Stimulated activated CD4-positive, alpha-beta T cell treated with anti-CD3 and anti-CD28 coated beads, Interleukin-12 subunit alpha, Interleukin-12 subunit beta, amount 100 ng/mL, for 24 hours (primary cell): ENCODE measurements at places on chromosomes 6 and 20.

DNA sequence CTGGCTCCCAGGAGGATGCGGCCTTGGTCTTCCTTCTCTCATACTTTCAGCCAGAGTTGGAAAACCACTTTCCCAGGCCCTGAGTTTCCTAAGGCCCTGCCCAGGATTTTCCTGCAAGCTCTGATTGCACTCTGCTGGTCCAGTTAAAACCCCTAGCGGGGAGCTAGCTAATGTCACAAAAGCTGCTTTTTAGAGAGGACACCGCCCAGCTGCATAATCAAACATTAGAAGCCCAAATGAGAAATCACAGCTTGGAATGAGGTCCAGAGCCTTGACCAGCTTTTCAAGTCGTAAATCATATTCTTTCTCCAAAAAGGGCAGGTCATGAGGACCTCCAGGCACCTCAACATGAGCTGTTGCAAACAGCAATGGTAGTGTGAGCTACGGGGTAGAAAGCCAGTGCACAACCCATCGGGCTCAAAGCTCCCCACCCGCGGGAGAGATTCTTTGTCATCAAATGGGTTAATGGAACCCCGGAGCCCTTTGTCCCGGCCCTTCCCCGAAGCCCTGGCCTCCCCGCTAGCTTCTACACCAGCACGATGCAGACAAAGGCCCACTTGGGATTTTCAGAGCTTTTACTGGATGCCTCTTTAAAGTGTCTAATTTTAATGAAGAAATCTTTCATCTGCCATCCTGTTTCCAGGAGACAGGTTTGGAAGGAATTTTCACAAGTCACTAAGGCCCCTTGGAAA lies 134.0 kb downstream of the SCML4 start:
- no peak for DNase-seq

DNA sequence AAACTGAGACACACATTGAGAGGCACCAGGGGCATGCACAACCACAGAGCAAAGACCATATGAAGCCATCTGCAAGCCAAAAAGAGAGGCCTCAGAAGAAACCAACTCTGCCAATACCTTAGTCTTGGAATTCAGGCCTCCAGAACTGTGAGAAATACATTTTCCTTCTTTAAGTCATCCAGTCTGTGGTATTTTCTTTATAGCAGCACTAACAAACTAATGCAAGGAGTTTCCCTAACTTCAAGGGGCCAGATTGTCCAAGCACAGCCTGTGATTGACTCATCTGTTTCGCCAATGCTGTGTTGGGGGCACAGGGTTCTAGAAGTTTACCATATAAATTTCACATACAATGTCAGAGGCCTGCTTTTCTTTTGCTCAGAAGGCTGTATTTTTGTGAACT lies 364.6 kb downstream of the GJA1 start:
- DNase-seq, result no peak

- DNase-seq, result no peak
These were observed 23.8 kb upstream of the POLR1H start for GRCh38 chr6:30037182-30037788.

DNA sequence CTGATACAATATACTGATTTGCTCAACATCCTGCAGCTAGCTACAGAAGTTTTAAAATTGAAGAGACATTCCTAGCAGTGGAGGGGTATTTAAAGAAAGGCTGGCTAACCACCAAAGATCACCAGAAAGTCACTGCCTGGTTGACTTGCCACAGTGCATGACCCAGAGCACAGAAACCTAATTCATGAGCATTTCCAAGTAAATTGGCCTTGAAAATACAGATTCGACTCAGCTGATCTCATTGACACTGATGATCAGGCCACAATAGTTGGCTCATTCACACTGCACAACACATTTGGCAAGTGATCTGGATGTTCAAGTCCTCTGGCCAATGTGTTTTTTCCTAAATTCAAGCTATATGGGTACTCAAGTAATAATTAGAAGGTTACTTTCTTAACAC lies 13.3 kb upstream of the TDRD6 start:
- DNase-seq, result no peak

GRCh38 chr6:157741321-157741947 lies 81.6 kb upstream of the SNX9 start:
- DNase-seq, result no peak

DNA sequence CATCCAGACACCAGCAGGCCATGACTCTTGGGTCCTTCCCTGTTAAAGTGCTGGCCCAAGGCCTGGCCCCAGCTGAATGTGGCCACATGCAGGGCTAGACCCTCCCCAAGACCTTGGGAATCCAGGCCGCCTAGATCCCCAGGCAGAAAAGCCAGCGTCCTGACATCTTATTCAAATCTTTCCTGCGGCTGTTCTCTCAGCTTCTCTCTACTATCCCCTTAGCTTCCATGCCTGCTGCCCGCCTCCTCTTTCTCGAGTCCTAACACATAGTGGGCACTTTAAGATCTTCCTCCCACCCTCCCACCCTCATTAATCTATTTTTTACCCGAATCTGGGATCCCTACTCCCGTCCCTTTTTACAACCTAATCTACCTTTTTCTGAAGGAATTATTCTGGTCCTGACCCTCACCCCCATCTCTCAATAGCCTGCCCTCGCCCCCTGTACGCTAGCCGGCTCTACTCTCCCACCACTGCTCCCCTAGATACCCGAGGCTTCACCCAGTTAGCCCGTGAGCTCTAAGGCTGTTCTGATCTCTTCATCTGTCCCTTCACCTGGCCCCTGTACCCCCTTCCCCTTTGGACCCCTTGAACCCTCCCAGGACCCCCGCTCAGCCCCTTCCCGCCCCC lies at the start of gene CCHCR1:
Gene CCHCR1, minus strand, starts transcription at position 290 of the 627 bp plus-strand sequence. Its CDS starts 202 bp downstream, at position 88.
- no peak for DNase-seq

DNA sequence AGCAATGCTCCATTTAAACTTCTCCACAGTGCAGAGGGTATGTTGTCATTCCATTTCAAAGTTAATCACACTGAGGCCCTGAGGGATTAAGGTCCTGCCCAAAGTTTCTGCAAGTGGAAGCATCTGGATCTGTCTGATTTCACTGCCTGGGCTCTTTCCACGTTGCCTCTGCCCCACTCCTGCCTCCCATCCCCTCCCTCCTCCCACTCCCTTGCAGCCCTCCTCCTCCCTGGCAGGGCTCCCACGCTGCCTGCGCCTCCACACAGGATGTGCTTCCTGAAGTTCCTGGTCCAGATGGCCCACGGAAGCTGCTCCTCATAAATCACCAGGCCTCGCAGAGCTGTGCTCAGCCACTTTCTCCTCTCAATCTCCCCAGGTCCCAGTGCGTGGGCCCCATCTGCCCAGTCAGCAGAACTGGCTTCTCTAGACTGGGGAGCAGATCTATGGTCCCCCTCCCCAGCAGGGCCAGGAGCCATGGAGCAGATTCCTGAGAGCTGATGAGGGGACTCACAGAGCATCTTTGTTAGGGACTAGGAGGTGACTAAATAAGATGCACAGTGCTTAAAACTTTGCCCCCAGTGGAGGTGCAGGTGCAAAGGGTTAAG lies 65.4 kb upstream of the MAFB start:
- DNase-seq, result no peak

DNA sequence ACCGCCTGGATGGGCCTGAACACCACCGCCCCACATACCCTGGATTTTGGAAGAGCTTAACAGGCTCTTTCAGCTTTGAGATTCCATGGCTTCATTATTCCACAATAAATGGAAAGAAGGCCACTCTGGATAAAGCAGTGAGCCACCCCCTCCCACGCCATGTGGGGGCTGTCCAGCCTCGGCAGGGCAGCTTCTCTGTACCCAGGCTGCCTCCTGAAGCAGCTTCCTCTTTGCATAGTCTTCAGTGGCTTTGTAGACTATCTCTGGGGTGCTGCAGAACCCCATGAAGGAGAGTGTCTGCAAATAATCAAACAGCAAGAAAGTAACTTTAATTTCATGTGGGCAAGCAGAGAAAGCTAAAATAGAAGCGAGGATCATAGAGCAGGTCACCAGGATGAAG lies 96.6 kb upstream of the NXT1 start:
- no peak for DNase-seq

- DNase-seq, result no peak
These were observed 158.3 kb upstream of the IRAK1BP1 start for GRCh38 chr6:78709021-78709420.

DNA sequence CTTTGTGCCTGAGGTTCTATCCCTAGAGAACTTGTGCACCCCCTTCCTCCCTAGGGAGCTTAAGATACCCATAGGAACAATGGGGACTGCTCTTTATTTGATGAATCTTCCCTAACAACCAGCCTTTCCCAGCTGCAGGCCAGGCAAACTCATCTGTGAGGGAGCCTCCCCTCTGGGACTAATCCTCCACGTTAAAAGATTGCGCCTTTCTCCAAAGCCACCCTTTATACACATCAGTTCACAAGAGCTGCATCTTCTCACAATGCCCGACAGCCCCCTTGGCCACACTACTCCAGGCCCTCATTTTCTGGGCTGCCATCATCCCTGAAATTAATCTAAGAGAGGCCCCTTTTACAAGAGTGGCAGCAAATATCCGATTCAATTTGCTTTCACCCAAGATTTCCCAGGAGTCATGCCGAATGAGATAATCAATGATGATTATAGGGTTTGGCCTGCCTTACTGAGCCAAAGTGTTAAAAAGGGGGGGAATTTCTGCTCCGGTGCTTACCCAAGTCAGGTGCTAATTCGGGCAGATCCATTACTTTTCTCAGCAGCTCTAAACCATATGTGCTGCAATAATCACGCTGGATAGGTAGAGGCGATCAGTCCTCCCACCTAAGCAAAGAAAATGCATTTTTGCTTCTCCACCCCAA lies 336.5 kb downstream of the KIF16B start:
- no peak for DNase-seq

GRCh38 chr6:30157999-30158398 lies 3.0 kb downstream of the TRIM10 start:
- DNase-seq, result no peak

DNA sequence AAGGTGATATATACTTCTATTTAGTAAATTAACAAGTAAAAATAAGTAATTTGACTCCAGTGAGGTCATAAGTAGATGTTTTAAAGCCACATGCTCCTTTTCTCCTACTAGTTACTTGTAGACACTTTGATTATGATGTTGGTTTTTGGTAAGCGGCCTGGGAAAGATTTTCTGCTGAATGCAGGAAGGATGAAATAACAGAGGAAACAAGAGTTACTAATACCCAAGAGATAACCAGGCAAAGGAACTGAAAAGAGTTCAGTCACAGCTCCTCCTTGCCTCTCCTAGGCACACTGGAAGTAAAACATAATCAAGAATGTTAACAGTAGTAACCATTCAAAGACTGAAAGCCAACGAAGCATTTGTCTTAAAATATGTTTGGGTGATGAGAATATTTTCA lies 203.3 kb downstream of the RNGTT start:
- DNase-seq, result no peak

- no peak for DNase-seq
These were observed 258.7 kb downstream of the DLL1 start for GRCh38 chr6:170032197-170032596.

GRCh38 chr20:373171-373890 lies 7.2 kb upstream of the TRIB3 start:
- DNase-seq, result no peak

DNA sequence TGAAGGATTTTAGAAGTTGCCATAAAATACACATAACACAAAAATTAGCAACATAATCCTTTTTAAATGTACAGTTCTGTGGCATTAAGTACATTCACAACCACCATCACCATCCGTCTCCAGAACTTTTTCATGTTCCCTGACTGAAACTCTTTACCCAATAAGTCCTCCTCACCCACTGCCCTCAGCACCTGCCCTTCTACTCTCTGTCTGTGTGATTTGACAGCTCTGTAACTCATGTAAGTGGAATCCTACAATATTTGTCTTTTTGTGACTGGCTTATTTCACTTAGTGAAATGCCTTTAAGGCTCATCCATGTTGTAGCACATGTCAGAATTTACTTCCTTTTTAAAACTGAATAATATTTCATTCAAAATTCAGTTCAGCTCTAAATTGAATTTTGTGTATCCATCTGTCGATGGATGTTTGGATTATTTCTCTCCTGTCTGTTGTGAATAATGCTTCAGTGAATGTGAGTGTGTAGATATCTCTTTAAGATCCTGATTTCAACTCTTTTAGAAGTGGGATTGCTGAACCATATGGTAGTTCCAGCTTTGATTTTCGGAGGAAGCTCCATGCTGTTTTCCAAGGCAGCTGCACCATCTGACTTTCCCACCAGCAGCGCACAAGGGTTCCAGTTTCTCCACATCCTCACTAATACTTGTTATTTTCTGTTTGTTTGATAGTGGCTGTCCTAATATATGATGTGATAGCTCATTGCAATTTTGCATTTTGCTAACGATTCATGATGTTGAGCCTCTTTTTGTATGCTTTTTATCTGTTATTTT lies 4.2 kb downstream of the ENTPD6 start:
- no peak for DNase-seq

- DNase-seq, result no peak
These were observed 108.5 kb downstream of the EPM2A start for GRCh38 chr6:145626857-145627256.

- no peak for DNase-seq
These were observed 72.2 kb downstream of the SASH1 start for GRCh38 chr6:148414836-148415235.

DNA sequence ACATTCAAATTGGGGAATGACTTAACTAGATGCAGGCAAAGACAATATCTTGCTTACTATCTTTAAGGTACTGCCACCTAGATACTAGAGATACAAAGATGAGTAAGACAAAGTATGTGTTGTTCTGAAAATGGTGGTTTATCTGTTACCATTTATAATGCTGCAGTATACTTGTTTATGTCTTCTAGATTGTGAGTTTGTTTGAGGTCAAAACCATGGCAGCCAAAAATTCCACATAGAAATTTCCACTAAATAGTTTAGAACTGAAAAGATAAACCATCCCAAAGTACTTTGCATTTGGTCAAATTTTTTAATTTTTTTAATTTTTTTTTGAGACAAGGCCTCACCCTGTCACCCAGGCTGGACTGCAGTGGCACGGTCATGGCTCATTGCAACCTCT lies 150.8 kb downstream of the SOX4 start:
- DNase-seq, result no peak

DNA sequence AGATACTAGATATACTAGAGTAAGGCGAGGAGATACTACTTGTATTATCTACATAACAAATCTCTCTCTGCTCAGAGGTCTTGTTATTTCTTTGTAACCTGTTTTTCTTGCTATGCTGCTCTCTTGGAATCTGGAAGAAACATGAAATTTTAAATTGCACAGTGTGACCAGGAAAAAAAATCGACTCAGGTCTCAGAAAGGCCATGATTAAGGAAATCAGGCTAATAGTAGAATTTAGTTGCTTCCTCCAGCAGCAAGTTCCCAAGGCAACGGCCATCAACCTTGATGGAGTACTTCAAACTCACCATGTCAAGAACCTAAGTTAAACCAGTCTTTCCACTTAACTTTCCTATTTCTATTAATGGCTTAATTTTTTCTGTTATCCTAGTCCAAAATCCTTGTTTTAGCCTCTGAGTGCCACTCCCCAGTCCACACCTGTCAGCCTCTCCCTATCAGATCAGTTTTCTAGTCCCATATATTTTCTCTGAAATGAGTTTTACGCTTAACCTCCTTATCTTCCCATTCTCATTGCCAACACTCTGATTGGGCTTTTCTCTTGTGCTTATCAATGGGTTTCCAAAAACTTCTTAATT lies 87.7 kb upstream of the BEND3 start:
- no peak for DNase-seq

- no peak for DNase-seq
These were observed 202.9 kb downstream of the SYNDIG1 start for GRCh38 chr20:24672181-24672880.

GRCh38 chr6:156783958-156784357 lies 6.8 kb downstream of the ARID1B start:
- DNase-seq, result no peak
